ENCODE measurements at places on chromosomes 2 and 18.

DNA sequence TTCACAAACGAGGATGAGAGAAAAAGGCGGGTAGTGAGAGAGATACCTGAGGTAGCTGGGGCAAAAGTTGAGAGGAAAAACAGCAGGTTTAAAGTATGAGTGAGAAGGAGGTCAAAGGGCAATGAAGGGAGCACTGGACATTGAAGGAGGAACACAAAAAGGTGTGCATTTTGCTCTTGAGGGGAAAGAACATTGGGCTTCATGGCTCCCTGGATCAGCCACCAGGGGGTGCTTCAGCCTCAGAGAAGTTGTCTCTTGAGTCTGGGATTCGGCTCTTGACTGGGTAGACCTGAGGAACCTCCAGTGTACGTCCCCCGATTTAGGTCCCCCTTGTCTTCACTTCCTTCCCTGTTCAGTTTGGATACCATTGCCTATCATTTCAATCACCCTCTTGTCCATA is 128.5 kb downstream of the RAPGEF4 start:
- H3K4me3 ChIP-seq, result peak overlapping the region; percentile 1
- DNase-seq, result no peak
- peaks cover 3% of the 10 kb centered on the region for H3K36me3 ChIP-seq
- peaks cover 3% of the 10 kb centered on the region for H3K4me1 ChIP-seq
- peaks cover 48% of the 10 kb centered on the region for H3K27me3 ChIP-seq

GRCh38 chr2:142130111-142131009 is 456 bp downstream of the LRP1B start:
- H3K36me3 ChIP-seq, result no peaks in the 10 kb centered on the region
- no peak for DNase-seq
- H3K4me1 ChIP-seq, result peaks cover 5% of the 10 kb centered on the region
- peaks cover 20% of the 10 kb centered on the region for H3K27me3 ChIP-seq
- H3K4me3 ChIP-seq, result no peak overlapping the region

GRCh38 chr2:227320305-227321094 is 4.6 kb upstream of the MFF start:
- peaks cover 5% of the 10 kb centered on the region for H3K4me1 ChIP-seq
- H3K36me3 ChIP-seq, result no peaks in the 10 kb centered on the region
- DNase-seq, result no peak

DNA sequence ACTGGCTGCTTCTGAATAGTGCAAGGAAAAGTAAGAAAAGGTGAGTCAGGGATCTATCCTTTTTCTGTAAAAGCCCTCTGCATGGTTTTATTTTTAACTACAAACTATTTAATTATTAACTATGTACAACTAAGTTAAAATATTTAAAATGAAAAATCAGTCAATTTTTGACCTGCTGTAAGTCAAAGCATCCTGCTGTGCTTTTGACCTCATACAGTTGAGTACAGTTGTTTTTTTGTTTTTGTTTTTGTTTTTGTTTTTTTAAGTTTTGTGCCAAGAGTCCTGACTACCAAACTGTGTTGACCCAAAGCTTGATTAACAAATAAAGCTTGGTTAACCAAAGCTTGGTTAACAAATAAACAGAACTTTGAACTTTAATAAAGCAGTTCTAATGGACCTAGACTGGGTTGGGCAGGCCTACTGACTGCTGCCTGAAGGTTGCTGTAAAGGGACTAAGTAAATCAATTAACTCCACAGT is at the start of gene ACMSD:
Gene ACMSD, plus strand, starts transcription at position 474 of the 478 bp plus-strand sequence. CDS start 67 bp downstream, outside the sequence.
- H3K27ac ChIP-seq, result no peak within 1 kb of the TSS
- H3K36me3 ChIP-seq, result peaks cover 5% of the 10 kb centered on the region
- H3K27me3 ChIP-seq, result peaks cover 25% of the 10 kb centered on the region

DNA sequence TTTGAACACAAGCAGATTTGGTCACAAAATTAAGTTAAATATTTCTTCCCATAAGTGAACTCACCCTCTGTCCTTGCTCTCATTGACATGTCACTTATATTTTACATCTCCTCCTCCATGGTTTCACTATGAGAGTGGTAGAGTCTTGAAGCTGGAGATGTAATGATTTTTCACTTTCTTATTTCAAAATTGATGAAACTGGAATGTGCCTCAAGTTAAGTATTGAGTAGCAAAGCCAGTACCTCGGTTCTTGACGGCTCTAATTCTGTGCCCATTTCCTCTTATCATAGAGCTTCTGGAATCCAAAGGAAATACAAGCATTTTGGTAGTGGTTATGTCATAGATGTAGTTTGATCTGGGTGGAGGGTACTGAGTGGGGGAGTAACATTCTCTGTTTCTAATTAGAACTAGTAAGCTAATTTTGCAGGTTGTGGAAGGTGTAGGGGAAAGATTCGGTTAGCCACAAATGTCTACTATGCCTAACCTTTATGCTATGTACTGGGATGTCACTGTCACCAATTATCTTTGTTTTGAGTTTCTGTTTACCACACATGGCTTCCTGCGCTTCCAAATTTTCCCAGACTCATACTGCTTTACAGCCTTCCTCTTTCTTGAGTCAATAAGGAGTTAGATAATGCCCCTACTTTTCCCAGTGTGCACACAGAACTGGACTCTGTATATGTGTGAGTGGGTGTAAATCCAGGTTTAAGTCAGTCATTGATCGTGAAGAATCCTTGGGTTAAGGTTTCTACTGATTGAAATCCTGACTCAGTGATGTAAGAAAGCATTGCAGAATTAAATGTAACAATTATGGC is 96.8 kb downstream of the DIS3L2 start:
- DNase-seq, result no peak
- H3K27me3 ChIP-seq, result no peaks in the 10 kb centered on the region
- H3K4me3 ChIP-seq, result no peak overlapping the region

DNA sequence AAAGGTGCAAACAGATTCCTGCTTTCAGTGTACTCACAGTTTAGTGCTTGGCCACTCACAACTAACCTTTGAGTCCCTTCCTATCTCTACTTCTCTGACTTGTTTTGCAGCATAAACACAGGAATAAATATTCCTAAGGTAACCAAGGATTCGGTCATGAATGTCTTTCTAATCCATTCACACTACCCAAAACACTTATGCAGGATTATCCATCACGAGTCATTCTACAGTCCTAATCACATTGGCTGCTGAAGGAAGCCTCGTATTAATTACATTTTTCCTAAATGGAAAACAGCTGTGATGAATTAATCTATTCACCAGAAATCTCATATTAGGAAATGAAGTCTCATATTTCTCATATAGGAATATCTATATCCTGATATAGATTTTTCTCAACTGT is 16.3 kb downstream of the RDH14 start:
- H3K27ac ChIP-seq, result no peak overlapping the region
- DNase-seq, result no peak
- H3K36me3 ChIP-seq, result peaks cover 2% of the 10 kb centered on the region
- H3K4me1 ChIP-seq, result peaks cover 8% of the 10 kb centered on the region
- no peaks in the 10 kb centered on the region for H3K27me3 ChIP-seq
- H3K4me3 ChIP-seq, result no peak overlapping the region

- no peak overlapping the region for H3K27ac ChIP-seq
- H3K4me1 ChIP-seq, result peaks cover 10% of the 10 kb centered on the region
- peaks cover 8% of the 10 kb centered on the region for H3K36me3 ChIP-seq
- H3K27me3 ChIP-seq, result no peaks in the 10 kb centered on the region
- no peak for DNase-seq
Measured at GRCh38 chr2:73762571-73762970, 17.3 kb downstream of the DUSP11 start.

DNA sequence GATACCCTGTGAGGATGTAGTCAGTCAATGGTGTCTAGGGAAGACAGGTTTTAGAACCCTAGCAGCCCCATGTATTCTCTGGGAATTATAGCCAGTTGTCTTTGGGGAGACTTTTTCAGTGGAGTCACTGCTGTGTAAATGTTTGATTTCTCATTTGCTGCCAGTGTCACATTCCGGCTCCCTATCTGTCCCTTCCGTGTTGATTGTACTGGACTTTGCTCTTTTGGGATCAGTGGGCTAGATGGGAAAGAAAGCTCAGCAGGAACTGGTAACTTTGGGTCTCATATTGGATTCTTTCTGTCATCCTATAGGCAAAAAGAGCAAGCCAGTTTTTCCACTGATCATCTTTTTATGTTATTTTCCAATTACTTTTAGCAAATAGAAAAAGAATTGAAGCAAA is 70.1 kb downstream of the GTF3C3 start:
- H3K4me3 ChIP-seq, result no peak overlapping the region
- peaks cover 17% of the 10 kb centered on the region for H3K4me1 ChIP-seq
- H3K27ac ChIP-seq, result no peak overlapping the region
- H3K27me3 ChIP-seq, result no peaks in the 10 kb centered on the region

- H3K4me3 ChIP-seq, result no peak overlapping the region
- H3K4me1 ChIP-seq, result no peaks in the 10 kb centered on the region
- no peak overlapping the region for H3K27ac ChIP-seq
Measured at GRCh38 chr2:107072150-107072940, 186.4 kb upstream of the ST6GAL2 start.

GRCh38 chr2:2851806-2852777 is 521.0 kb upstream of the MYT1L start:
- no peaks in the 10 kb centered on the region for H3K27me3 ChIP-seq
- H3K4me1 ChIP-seq, result no peaks in the 10 kb centered on the region
- DNase-seq, result no peak
- no peak overlapping the region for H3K27ac ChIP-seq
- H3K4me3 ChIP-seq, result no peak overlapping the region
- H3K36me3 ChIP-seq, result no peaks in the 10 kb centered on the region

- H3K4me3 ChIP-seq, result no peak overlapping the region
- peaks cover 49% of the 10 kb centered on the region for H3K27me3 ChIP-seq
- H3K4me1 ChIP-seq, result peaks cover 4% of the 10 kb centered on the region
- H3K27ac ChIP-seq, result no peak overlapping the region
Measured at GRCh38 chr18:12049978-12050811, 43.4 kb upstream of the ANKRD62 start.

DNA sequence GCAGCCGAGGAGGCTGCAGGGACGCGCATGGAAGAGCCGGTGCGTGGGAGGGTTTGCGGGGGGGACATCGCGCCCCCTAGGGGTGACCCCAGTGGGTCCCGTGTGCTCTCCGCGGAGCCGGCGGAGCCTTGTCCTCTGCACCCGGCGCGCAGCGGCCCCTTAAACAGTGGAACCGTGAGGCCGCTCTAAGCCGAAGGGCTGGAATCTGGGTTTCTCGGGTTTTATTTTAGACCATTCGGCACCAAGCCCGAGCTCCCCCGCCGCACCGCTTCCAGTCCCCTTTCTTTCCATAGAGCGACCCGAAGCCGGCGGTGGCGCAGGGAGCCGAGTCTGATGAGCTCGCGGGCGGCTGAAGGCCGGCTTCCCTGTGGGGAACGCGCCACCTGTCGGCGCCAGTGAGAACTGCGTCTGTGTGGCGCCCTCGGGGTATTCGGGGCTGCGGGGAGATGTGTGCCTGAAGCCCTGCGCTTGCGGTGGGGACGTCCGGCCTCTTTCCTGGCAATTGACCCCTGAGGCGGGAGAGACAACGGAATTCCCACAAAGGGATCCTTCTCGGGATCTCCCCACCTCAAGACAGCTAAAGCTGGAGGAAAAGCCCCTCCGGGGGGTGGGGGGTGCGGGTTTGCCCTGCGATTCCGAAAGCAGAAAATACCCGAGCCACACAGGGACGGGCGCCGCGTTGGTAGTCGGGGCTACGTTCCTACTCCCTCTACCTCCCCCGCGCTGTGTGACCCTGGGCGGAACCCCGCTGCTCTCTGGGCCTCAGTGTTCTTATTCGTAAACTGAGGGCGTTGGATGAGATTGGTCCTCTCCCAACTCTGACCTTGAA is 8.2 kb upstream of the EN1 start:
- peak overlapping the region; percentile 58 for H3K4me3 ChIP-seq
- peak; percentile 85 for DNase-seq
- peaks cover 87% of the 10 kb centered on the region for H3K27me3 ChIP-seq
- H3K27ac ChIP-seq, result peak overlapping the region; percentile 9
- peaks cover 7% of the 10 kb centered on the region for H3K36me3 ChIP-seq

DNA sequence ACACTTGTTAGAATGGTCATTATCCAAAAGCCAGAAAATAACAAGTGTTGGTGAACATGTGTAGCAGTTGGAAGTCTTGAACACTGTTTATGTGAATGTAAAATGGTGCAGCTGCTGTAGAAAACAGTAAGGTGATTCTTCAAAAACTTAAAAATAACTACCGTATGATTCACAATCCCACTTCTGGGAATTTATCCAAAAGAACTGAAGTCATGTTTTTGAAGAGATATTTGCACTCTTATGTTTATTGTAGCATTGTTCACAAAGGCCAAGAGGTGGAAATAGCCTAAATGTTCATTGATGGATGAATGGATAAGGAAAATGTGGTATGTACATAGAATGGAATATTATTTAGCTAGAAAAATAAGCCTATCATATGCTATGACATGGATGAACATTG is 6.3 kb upstream of the SPP2 start:
- no peak overlapping the region for H3K27ac ChIP-seq
- no peaks in the 10 kb centered on the region for H3K27me3 ChIP-seq
- H3K4me1 ChIP-seq, result no peaks in the 10 kb centered on the region

- no peak overlapping the region for H3K27ac ChIP-seq
- no peak for DNase-seq
- H3K27me3 ChIP-seq, result peaks cover 10% of the 10 kb centered on the region
Measured at GRCh38 chr2:221337957-221338685, 234.0 kb downstream of the EPHA4 start.

DNA sequence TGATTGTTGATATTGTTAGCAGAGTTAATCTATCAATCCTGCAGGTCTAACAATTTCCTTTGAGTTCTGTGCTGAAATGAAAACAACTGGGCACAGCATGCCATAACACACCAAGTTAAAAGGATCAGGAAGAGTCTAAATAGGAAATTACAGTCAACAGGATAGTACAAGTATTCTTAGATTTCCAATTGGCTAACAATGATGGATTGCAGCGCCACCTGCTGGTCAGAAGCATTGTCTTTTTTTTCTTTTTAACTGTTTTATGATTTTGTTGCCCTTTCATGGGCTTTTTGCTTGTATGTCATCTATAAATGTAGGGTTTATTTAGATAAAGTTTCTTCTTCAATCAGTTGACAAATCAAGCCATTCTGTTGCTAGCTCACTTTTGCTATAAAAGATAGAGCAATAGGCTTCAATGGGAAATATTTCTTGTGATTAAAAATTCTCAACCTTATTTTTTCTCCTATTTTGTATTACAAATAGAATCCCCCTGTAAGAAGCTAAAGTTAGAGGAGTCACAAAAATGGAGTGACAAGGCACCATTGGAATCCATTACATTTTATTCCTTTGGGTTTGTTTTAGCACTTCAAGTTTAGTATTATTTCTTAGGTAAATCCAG is 40.8 kb upstream of the RPRM start:
- H3K27me3 ChIP-seq, result peaks cover 35% of the 10 kb centered on the region
- peak; percentile 36 for DNase-seq
- H3K27ac ChIP-seq, result no peak overlapping the region
- no peaks in the 10 kb centered on the region for H3K36me3 ChIP-seq

GRCh38 chr18:64201781-64202180 is 52.9 kb upstream of the LINC00305 start:
- no peak overlapping the region for H3K4me3 ChIP-seq
- peaks cover 4% of the 10 kb centered on the region for H3K4me1 ChIP-seq
